ENCODE measurements at places on chromosomes 4 and X.

DNA sequence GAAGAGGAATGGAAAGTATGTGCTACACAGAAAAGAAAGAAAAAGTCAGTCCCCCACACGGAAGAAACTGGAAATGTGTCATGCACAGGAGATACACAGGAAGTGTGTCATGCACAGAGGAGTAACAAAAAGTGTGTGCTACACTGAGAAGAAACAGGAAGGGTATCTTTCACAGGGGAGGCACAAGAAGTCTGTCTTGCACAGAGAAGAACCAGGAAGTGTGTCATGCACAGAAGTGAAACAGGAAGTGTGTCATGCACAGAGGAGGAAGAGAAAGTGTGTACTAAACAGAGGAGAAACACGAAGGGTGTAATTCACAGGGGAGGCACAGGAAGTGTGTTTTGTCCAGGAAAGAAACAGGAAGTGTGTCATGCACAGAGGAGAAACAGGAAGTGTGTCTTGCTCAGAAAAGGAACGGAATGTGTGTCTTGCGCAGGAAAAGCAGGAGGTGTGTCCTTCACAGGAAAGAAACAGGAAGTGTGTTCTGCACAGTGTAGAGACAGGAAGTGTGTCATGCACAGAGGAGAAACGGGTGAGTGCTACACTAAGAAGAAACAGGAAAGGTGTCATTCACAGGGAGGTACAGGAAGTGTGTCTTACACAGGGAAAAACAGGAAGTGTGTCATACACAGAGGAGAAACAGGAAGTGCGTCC lies 527.2 kb upstream of the PRKX start:
- no peak for DNase-seq

- DNase-seq, result no peak
Measured at GRCh38 chrX:129433945-129434344, 89.3 kb downstream of the SMARCA1 start.

- DNase-seq, result no peak
Measured at GRCh38 chr4:108135549-108136209, 33.1 kb downstream of the LEF1 start.

DNA sequence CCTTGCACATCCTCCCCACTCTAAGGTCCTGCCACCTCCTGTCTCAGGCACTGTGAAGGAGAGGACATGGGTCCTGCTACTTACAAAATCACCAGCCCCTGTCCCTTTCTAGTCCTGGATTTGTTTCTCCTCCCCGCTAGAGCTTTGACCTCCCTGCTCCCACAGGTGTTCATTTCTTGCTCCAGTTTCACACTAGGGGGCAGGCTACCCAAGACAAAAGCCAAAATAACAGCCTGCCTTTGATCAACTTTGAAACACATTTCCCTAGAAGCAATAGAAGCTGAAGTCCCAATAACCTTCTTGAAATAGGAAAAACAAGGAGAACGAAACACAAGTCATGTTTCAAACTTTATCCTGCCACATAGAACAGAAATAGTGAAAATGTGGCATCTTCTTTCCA lies 164.4 kb downstream of the QDPR start:
- DNase-seq, result no peak

DNA sequence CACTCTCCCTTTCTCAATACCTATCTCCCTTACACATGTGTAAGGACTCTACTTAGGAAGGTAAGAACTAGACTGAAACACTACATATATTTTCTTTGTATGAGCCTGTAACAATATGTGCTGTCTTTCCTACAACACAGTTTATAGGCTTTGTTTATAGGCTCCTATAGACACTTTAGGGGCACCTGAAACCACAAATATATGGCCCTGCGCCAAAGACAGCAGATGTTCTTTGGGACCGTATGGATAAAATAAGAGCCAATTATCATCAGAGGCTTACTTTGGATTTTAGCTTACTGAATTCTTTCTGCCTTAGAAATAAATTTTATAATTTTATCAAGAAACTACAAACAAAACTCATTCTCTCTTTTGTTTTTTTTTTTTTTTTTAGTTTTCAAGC lies 16.6 kb upstream of the CXCL3 start:
- no peak for DNase-seq

DNA sequence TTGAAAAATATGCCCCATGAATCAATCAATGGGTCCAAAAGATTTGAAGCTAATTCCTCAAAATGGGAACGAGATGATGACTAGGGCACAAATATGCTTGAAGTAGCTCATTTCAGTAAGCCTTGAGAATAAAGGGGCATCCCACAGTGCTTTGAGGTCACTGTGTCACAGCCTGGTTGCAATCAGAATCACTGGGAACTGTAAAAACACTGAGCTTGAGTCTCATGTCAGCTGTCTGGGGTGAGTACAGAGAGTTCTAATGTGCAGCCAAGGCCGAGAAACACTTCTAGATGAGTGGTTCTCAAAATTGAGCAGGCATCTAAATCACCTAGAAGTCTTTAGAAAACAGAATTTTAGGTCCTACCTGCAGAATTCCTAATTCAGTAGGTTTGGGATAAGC lies 120.5 kb upstream of the EGFL6 start:
- no peak for DNase-seq

DNA sequence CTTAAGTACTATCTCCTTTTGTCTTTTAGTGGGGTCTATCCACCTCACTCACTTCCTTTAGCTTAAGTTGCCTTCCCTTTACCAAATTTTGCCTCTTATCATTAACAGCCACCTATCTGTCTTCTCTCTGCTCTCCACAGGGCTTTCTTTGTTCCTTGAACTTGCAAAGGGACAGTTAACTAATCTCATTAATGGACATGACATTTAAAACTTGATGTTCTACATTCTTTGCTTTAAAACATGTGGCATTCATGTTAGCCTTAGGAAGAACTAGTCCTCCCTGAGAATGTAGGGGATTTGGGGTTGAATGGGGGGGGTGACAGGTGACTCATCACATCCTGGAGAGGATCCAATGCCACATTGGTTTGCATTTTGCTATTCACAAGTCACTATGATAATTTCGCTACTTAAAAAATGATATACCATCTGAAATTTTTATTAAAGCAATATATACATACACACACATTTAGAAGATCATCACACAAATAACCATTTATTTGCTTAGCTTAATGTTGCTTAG lies 41.0 kb upstream of the DMD start:
- no peak for DNase-seq

- no peak for DNase-seq
Measured at GRCh38 chrX:122816288-122816687, 367.8 kb upstream of the GRIA3 start.

DNA sequence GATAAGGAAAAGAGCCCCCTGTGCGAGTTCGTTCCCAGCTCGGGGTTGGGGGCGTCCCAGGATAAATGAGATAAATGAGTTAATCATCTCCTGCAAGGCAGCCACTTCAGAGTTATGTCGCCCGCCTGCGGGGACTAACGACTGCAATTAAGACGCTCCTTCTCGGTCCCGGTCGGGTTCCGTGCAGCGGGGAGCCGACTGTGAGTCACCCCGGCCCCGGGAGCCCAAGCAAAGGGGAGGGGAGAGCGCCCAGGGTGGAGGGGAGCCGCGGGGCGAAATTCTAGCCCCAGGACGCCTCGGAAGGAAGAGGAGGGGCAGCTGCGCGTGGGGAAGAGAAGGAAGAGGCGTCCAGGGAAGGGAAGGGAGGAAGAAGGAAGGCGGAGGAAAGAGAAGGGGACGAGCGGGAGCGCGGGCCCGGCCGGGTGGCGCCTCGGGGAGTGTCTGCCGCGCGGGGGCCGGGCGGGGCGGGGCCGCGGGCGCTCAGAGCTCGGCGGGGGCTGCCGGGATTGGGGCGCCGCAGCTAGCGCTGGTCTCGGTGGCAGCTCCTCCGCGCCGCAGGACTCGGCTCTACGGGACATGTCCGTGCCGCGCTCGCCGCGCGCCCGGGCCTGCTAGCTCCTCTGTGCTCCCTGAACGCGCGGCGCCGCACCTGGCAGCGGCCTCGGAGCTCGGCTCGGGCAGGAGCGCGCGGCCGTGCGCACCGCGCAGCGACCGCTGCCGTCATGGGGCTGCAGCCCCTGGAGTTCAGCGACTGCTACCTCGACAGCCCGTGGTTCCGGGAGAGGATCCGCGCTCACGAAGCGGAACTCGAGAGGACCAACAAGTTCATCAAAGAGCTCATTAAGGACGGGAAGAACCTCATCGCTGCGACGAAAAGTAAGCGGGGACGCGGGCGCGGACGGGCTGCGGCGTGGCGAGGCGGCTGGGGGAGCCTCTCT lies at the start of gene ARHGAP10:
Gene ARHGAP10 (plus strand): TSS at position 509 of the 938 bp plus-strand sequence. CDS start 214 bp downstream, at position 723.
- DNase-seq, result peak; percentile 42

DNA sequence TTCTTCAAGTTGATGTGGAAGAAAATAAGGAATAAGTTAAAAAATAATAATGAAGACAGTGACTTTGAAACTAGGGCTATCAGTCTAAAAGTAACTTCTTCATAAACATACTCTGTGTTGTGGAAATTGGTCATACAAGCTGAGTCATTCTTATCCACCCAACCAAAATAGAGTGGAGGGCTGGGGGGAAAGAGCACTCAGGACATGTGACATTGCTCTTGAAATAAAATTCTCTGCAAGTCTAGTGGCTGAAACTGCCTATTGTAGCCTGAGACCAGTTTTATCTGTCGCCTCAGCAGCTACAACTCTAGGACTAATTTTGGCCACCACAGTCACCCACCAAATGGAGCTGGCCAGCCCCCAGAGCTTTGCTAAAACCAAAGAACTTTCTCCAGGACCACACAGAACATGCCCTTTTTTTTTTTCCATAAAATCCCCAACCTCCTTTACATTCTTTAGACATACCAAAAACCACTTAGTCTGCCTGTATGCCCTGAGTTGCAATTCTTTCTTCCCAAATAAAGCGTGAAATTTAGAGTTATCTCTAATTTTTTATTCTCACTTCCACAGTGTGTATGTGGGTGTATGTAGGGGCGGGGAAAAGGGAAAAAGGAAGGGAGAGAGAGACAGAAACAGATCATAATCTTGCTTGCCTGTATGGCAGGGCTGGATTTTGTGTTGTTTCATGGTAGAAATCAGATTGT lies 23.0 kb upstream of the SLC25A4 start:
- DNase-seq, result no peak

GRCh38 chrX:72620550-72621145 lies 48.0 kb upstream of the HDAC8 start:
- DNase-seq, result no peak

DNA sequence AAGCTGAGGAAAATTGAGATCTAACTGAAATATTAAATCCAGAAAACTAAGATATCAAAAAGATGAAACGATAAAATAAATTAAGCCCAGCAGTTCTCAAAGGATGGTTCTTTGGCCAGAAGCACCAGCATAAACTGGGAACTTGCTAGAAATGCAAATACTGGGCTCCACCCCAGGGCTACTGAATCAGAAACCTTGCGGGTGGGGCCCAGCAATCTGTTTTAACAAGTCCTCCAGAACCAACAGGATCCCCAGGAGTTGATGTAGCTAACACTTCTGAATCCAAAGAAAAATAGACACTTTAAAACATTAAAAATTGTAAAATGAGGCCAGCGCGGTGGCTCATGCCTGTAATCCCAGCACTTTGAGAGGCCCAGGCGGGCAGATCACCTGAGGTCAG lies 14.1 kb upstream of the TMEM154 start:
- no peak for DNase-seq

- no peak for DNase-seq
Measured at GRCh38 chr4:151284534-151285245, 7.7 kb downstream of the PRSS48 start.
